Fibroblast of pulmonary artery (primary cell): ENCODE measurements at places on chromosomes 3 and 15.

- DNase-seq, result no peak
Measured at GRCh38 chr15:87634361-87634760, 622.2 kb downstream of the NTRK3 start.

DNA sequence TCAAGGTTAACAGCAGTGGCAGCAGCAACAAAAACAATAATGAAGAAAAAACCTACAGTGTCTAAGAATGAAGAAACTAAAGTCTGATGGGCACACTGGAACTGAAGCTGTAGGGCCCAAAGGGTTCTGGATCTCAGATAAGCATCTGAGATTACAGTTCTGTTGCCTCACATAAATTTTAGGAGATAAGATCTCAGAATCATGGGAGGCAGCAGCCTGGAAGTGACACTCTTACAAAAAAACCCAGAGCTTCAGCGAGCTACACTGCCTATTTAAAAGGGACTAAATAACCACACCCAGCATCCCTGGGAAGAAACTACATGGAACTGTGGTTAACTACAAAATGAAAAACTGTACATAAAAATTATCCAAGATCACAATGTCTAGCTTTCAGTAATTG, 61.2 kb downstream of the PLD1 start:
- DNase-seq, result no peak

GRCh38 chr3:141274411-141275031, 42.9 kb downstream of the PXYLP1 start:
- no peak for DNase-seq

DNA sequence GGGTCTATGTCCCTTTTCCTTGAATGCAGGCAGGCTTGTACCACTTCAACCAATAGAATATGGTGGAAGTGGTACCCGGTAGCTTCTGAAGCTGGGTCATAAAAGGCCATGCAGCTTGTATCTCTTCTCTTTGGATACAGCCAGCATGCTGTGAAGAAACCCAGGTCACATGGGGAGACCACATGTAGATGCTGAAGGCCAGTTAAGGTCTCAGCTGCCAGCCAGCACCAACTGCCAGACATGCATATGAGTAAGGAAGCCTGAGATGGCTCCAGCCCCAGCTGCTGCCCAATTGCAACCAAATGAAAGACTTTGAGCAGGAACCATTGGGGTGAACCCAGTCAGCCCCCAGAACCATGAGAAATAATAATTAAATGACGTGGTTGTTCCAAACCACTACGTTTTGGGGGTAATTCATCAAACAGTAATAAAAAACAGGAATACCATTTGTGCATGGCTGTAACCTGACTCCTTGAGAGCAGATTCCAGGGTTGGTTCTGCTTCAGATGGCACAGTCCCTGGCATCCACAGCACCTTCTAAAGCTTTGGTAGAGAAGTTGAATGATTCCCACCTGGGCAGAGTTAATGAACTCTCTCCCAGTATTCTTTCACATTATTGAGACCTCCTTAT, 3.8 kb downstream of the RBP2 start:
- no peak for DNase-seq

- DNase-seq, result no peak
Measured at GRCh38 chr3:114718071-114718897, 424.5 kb downstream of the TIGIT start.

GRCh38 chr3:27454461-27454860, 29.7 kb downstream of the SLC4A7 start:
- DNase-seq, result no peak

DNA sequence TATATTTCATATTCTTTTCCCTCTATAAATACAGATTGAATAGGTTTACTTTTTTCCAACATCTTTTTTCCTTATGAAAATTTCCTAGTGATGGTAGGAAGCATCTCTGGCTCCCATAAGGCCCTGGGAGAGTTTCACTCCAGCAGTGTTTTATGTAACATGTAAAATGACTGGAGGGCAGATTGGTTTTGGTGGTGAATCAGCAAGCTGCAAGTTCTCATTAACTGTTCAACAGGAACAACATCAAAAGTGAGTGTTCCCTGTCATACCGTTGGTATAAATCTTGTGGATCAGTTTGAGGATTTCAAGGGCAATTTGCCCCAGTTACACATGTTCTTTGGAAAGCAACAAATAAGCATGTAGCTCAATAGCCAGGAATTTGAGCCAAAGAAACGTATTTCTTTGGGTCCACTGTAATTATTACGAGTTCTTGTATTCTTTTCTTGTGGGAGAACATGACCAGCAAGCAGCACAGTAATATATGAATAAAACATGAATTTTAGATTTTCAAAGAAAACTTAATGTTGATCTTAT, 345.7 kb downstream of the SV2B start:
- DNase-seq, result no peak

GRCh38 chr3:115658032-115658336, 34.7 kb downstream of the GAP43 start:
- DNase-seq, result no peak

- peak; percentile 1 for DNase-seq
Measured at GRCh38 chr3:123298903-123299302, 97.2 kb downstream of the SEC22A start.

- DNase-seq, result peak; percentile 40
Measured at GRCh38 chr3:136802481-136802996, 16.4 kb upstream of the SLC35G2 start.

DNA sequence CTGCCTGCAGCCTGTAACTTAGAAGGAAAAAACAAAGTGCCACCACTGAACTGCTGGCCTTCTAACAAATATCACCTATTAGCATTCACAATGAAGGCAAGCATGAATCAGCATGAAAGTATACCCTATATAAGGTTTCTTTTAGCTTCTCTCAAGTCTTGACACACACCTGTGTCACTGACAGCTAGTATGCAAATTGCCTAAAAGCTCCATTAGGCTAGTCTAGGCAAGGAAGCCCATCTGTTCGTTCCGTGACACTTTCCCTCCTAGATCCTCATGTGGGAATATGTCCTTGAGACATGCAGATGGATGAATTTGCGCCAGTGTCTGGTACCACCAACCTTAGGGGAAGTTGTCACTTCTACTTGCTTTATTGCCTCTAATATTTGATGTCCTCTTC, 129.3 kb downstream of the RBMS3 start:
- DNase-seq, result no peak

DNA sequence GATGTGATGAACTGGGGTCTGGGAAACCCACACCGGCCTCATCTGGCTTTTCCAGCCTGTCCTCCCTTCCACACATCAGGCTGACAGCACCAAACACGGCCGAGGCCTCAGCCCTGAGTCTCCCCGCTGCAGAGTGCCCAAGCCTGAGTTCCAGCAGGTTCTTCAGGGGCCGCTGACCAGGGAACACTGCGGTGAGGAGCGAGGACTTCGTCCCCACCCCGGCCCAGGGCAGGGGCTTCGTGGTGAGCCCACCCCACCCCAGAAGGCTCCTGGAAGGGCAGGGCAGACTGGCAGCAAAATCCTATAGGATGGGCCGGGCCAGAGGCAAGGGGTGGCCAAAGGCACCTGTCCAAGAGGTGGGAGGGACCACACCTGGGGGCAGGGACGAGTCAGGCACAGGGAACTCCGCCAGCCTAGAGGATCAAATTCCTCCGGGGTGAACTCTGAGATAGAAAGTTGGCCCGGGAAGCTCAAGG, at the start of gene SLC51A:
SLC51A (plus strand) TSS at position 446 of the 476 bp plus-strand sequence. CDS start 179 bp downstream, outside the sequence.
- no peak for DNase-seq

DNA sequence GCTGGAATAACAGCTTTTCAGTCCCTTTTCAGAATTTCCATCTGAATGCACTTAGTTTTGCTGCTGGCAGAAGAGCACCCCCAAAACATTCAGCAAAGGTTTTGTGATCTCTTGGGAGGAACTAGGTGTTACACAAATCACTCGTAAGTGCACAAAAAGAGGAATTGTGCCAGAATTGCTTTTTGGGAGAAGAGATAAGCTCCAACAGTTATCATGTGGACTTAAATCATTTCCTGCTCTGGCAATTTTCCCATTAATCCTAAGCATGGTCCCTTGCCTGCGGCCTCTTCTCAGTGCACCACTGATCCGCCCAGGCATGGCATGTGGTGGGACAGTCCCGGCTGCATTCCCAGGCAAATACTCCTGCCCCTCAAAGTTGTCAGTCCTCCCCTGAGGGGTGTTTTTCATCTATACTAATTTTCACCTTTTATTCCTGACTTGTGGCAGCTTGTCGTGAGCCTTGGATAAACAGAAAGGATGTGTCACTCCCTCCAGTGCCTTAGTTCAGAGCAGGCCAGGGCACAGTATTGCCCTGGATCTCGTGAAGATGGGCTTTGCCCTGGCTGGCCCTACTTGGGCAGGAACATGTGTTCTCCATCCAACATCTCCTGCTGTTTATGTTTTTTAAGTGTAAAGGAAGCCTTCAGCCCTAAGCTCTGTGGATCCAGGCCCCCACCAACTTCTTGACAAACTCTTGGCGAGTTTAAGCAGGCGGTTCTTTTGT, 44.6 kb upstream of the VILL start:
- DNase-seq, result peak; percentile 81

GRCh38 chr15:101614761-101615160, 37.4 kb downstream of the TM2D3 start:
- no peak for DNase-seq

- peak; percentile 8 for DNase-seq
Measured at GRCh38 chr3:126442094-126442855, 33.4 kb downstream of the ZXDC start.

DNA sequence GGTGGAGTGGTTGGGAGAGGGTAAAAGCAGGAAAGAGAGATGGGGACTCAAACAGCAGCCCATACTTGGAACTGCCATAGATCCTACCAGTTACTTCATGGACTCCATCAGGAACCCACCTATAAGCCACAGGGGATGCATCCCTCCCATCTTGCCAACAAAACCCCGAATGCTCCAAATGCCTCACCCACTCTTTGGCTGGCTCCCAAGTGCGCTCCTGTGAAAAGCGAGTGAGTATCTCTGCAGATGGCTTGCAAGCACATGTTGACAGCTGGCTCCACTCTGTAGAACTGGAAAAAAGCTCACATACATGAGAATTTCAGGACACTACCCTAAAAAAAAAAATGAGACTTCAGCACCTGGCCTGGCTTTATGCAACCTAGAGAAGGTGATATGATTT, 151.0 kb downstream of the UBE3A start:
- DNase-seq, result no peak

- no peak for DNase-seq
Measured at GRCh38 chr3:129746629-129747028, 140.2 kb upstream of the PLXND1 start.

DNA sequence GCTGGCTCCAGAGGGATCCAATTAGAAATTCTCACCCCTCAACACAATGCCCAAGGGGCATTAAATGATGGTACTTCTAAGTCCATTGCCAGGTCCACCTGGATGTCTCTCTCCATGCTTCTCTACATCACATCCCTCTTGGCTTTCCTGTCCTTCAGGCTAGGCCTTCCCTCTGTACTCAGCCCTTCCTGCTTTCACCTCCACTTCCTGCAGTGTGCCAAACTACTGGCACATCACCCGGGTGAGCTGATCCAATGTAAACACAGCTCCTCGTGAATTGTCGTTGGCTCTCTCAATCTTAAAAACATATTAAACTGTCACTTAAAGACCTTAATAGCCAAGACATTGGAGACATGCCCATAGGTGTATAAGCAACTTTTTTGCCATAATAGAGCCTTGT, 4.0 kb downstream of the LMCD1 start:
- DNase-seq, result no peak

GRCh38 chr3:162540421-162540820, 1043.8 kb downstream of the OTOL1 start:
- DNase-seq, result no peak

- no peak for DNase-seq
Measured at GRCh38 chr15:87578776-87579175, 677.8 kb downstream of the NTRK3 start.

GRCh38 chr3:159185443-159186050, 383.7 kb downstream of the MFSD1 start:
- DNase-seq, result no peak

DNA sequence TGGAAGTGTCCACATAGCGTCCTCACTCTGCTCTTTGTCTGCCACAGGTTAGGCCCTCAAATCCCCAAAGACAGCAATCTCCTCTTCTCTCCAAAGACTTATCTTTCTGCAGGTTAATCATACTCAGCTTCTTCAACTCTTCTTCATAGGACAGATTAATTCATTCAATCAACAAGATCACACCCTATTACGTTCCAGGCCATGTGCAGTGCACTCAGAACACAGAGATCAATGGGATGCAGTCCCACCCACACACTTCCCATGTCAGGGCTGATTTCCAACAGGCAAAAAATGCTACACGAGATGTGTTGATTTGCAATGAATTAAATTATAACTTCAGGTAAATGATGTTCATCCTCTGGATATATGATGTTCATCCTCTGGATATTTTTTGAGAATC, 33.5 kb upstream of the ZNF639 start:
- DNase-seq, result no peak

- DNase-seq, result no peak
Measured at GRCh38 chr3:84962415-84962814, 3.6 kb downstream of the CADM2 start.

DNA sequence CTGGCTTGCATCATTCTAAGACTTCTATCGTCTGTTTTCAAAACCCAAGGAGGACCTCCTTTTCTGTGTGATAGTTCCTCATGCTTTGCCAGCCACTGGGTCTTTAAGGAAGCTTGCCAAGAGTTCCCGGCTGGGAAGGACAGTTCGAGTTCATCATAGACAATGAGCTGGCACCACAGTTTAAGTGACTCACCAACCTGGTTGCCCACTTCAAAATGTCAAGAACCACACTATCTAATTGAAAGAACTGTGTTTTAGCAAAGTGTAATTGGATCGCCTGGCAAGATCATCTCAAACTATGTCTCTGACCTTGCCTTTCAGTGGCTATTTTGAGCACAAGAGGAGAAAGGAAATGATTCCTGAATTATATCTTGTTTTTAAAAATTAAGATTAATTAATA, 27.9 kb downstream of the SOX2 start:
- DNase-seq, result no peak

GRCh38 chr3:94615275-94616065, 552.6 kb downstream of the NSUN3 start:
- DNase-seq, result no peak

DNA sequence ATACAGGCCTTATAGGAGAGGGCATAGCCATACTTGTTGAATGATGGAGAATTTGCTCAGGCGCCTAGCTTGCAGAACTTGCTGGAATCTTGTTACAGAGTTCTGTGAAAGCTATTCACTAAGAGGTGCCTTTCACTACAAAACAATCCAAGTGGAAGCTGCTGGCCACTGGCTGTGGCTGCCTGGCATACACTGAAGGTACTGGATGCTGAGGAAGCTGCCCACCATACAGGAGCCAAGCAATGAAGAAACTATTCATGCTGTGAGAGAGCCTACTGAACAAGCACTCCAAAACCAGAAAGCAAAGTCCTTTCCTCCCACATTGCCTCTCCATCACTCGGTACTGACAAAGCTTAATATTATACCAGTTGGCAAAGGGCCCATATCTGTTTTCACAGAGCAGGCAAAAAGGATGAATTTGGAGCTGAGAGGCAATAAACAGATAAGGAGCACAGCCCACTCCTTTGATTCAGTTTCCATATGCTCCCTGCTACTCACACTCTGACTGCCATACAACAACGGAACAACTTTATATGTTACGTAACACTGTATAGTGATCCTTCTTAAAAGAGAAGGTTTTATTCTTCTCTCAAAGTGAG, 192.6 kb upstream of the ALCAM start:
- DNase-seq, result peak; percentile 4
